ENCODE measurements at places on chromosomes 1 and 21. TPM values are rescaled to one million over a fixed set of nuclear protein-coding genes. Genes with fewer than 3 reads are reported as not detected.

GRCh38 chr1:8357329-8358101 is 39.6 kb downstream of the SLC45A1 start:
- H3K4me1 ChIP-seq, result peaks cover 14% of the 10 kb centered on the region
- DNase-seq, result no peak
- peak overlapping the region; percentile 34 for H3K4me3 ChIP-seq
- H3K27ac ChIP-seq, result no peak overlapping the region
- peaks cover 14% of the 10 kb centered on the region for H3K36me3 ChIP-seq
- no peaks in the 10 kb centered on the region for H3K27me3 ChIP-seq

Gene FABP3
- 14.0 TPM for total RNA-seq

- peak overlapping the region; percentile 91 for H3K27ac ChIP-seq
- no peak for DNase-seq
- H3K4me1 ChIP-seq, result peaks cover 46% of the 10 kb centered on the region
- H3K27me3 ChIP-seq, result no peaks in the 10 kb centered on the region
Measured at GRCh38 chr1:26539722-26540121, 10.2 kb downstream of the RPS6KA1 start.

GRCh38 chr21:41345934-41346685 is 15.7 kb upstream of the MX2 start:
- no peaks in the 10 kb centered on the region for H3K27me3 ChIP-seq
- H3K27ac ChIP-seq, result no peak overlapping the region
- no peaks in the 10 kb centered on the region for H3K4me1 ChIP-seq
- no peak for DNase-seq
- H3K4me3 ChIP-seq, result no peak overlapping the region
- no peaks in the 10 kb centered on the region for H3K36me3 ChIP-seq

DNA sequence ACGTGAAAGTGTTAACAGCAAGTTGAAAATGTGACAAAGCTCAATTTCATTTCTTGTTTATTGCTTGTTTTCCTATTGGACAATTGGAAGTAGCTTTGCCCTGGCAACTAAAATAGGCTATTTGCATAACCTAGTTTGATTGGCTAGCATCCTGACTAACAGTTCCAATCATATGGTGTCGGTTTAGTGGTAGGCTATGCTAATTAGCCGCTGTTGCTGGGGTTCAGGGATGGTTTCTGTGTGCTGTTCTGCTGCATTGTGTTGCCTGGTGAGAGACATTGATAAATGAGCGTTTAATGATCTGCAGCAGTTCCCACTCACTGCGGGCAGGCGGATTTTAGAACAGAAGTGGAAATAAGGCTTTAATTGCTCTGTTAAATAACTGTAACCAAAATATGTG is 68.5 kb downstream of the DYRK1A start:
- no peak overlapping the region for H3K4me3 ChIP-seq
- H3K27ac ChIP-seq, result no peak overlapping the region
- H3K36me3 ChIP-seq, result peaks cover 13% of the 10 kb centered on the region
- peak; percentile 38 for DNase-seq
- H3K4me1 ChIP-seq, result peaks cover 37% of the 10 kb centered on the region
- H3K27me3 ChIP-seq, result no peaks in the 10 kb centered on the region

GRCh38 chr1:213987422-213987926 is 299 bp upstream of the PROX1 start:
- H3K36me3 ChIP-seq, result no peaks in the 10 kb centered on the region
- H3K27me3 ChIP-seq, result peaks cover 94% of the 10 kb centered on the region
- H3K27ac ChIP-seq, result peak overlapping the region; percentile 93
- H3K4me1 ChIP-seq, result peaks cover 64% of the 10 kb centered on the region

Gene TMEM52
- 4.6 TPM for total RNA-seq

- no peak overlapping the region for H3K27ac ChIP-seq
- H3K4me3 ChIP-seq, result no peak overlapping the region
Measured at GRCh38 chr1:59879996-59880505, 46.5 kb downstream of the CYP2J2 start.

- no peak for DNase-seq
- H3K27ac ChIP-seq, result no peak overlapping the region
- no peaks in the 10 kb centered on the region for H3K27me3 ChIP-seq
- H3K36me3 ChIP-seq, result no peaks in the 10 kb centered on the region
Measured at GRCh38 chr1:40299366-40300248, 17.5 kb downstream of the COL9A2 start.

DNA sequence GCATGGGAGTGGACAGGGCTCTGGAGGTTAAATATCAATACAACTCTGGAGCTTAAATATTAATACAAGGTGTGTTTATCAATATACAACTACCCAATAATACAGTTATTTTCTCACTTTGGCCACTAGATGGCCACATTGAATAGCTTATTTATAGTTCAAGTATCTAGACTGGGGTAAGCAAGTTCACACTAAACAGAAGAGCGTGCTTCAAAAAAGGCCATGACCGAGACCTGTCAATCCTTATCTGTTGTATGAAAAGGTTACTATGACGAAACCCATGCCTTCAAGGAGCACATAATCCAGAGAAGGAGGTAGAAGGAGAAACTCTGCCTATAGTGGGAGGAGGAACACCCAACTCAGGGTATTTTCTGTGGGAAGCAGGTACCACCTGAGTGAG is 29.1 kb downstream of the CHML start:
- no peak overlapping the region for H3K4me3 ChIP-seq
- no peaks in the 10 kb centered on the region for H3K36me3 ChIP-seq
- H3K27ac ChIP-seq, result no peak overlapping the region
- H3K4me1 ChIP-seq, result no peaks in the 10 kb centered on the region
- DNase-seq, result no peak

DNA sequence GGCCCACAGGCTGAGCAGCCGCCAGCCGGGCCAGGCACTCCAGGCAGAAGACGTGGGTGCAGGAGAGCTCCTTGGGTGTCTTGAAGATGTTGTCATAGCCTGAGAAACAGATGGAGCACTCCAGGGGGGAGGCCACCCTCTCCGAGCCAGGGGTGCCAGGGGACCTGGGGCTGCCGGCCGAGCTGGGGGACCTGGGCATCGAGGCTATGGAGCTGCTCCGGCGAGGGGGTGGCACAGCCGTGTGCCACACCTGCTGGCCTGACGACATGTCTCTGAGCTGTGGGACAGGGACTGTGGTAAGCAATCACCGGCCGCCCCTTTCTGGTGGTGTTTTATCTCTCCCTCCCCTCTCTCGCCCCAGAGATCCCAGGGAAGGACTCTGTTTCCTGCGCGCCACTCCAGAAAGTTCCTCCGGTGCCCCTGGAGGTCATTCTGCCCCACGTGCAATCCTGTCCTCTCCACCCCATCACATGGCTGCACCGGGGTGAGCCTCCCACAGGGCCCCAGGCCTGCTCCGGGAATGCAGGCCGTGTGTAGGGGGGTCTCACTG is 1.7 kb downstream of the RNF223 start:
- peaks cover 21% of the 10 kb centered on the region for H3K27me3 ChIP-seq
- H3K4me3 ChIP-seq, result no peak overlapping the region
- H3K27ac ChIP-seq, result no peak overlapping the region
- peaks cover 9% of the 10 kb centered on the region for H3K4me1 ChIP-seq
- no peak for DNase-seq

Gene S100A9
- not detected for total RNA-seq

Gene CXADR
- 32.6 TPM for total RNA-seq

- peaks cover 3% of the 10 kb centered on the region for H3K36me3 ChIP-seq
- no peak overlapping the region for H3K4me3 ChIP-seq
Measured at GRCh38 chr1:39322431-39322830, 117.9 kb downstream of the MACF1 start.

DNA sequence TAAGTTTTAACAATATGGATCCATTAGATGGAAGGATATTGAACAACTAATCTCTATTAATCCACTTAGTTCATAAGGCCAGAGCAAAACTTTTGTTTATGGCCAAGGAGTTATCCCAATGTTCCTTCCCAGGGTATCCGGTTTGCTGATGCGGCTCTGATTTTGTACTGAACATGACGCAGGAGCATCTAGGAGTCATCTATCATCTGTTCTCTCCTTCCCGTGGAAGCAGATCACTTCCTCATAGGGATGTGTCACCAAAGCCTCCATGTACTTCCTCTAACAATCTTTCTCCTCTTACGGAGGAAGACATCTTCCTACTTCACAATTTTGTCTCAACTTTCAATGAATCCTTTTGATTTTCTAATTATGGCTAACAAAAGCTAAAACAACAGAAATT is 206.6 kb downstream of the APP start:
- H3K27me3 ChIP-seq, result no peaks in the 10 kb centered on the region
- H3K4me1 ChIP-seq, result peaks cover 6% of the 10 kb centered on the region
- peaks cover 19% of the 10 kb centered on the region for H3K36me3 ChIP-seq
- H3K27ac ChIP-seq, result no peak overlapping the region

DNA sequence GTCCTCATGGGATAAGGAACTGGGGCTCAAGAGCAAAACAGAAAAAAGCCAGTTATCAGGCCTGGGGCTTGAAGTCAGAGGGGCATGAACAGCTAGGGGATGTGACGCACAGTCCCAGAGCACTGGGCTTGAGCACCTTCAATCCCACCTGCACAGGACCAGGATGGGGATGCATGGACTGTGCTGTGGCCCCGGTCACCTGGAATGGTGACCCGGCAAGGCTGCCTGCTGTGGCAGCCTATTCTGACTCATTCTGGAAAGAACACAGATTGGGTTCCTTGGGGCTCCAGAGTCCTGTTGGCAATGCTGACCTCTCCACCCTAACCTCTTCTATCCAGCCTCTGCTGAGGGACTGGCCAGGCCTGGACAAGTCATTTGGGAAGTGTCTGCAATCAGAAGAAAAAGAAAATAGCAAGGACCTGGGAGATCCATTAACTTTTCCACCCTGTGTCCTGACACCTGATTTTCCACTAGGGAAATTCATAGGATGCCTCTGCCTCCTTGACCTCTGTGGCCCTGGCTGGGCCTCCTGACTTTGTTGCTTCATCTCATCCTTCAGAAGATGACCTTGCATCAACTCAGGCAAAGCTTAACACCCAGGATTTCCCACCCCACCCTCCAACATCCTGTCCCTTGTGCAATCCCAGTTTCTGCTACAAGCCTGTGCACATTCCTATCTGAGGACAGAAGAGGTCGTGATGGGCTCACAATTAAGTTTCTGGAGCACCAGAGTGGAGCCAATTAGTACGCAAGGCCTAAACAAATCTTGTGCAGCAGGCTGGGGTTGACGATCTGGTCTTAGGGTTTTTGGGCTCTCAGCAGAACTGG is 17.9 kb upstream of the FMOD start:
- H3K4me3 ChIP-seq, result no peak overlapping the region
- H3K4me1 ChIP-seq, result peaks cover 15% of the 10 kb centered on the region
- H3K27ac ChIP-seq, result no peak overlapping the region
- H3K36me3 ChIP-seq, result no peaks in the 10 kb centered on the region
- H3K27me3 ChIP-seq, result no peaks in the 10 kb centered on the region

Gene SCAMP3
- 75.3 TPM for total RNA-seq

GRCh38 chr1:183910845-183911244 is 105.9 kb downstream of the RGL1 start:
- no peak for DNase-seq
- no peaks in the 10 kb centered on the region for H3K27me3 ChIP-seq
- H3K36me3 ChIP-seq, result peaks cover 35% of the 10 kb centered on the region
- peaks cover 15% of the 10 kb centered on the region for H3K4me1 ChIP-seq
- H3K27ac ChIP-seq, result no peak overlapping the region
- no peak overlapping the region for H3K4me3 ChIP-seq

DNA sequence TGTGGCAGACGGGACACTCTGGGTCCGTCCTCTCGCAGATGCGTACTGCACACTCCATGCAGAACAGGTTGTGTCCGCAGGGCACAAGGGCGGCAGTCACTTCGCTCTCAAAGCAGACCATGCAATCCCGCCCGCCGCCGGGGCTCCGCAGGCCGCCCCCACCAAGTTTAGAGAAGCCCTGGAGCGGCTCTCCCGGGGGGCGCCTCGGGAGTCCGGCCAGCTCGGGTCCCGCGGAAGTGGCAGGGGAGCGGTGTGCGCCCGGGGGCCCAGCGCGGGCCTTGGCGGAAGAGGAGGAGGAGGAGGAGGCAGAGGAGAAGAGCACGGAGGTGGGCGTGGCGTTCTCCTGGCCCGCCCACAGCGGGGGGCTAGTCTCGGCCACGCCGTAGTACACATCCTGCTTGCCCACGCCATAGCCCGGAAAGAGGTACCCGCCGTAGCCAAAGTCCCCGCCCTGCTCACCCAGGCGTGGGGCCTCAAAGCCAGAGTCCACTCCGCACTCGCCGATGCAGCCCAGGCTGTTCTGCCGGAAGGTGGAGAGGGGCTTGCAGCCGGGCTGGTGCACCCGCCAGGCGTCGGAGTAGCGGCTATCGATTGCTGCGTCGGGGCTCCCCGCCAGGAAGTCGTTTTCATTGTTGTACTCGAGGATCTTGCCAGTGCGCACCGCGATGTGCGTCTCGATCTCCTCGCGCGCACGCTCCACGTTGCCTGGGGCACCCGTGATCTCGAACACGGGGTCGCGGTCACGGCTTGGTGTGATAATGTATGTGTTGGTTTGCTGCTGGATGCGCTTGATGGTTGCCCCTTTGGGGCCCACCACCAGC is 5.4 kb downstream of the MEX3A start:
- peak; percentile 36 for DNase-seq
- H3K36me3 ChIP-seq, result peaks cover 30% of the 10 kb centered on the region
- peaks cover 80% of the 10 kb centered on the region for H3K4me1 ChIP-seq
- peak overlapping the region; percentile 100 for H3K4me3 ChIP-seq
- peak overlapping the region; percentile 81 for H3K27ac ChIP-seq
- H3K27me3 ChIP-seq, result no peaks in the 10 kb centered on the region

- DNase-seq, result no peak
- H3K4me3 ChIP-seq, result no peak overlapping the region
- peaks cover 4% of the 10 kb centered on the region for H3K4me1 ChIP-seq
- H3K36me3 ChIP-seq, result no peaks in the 10 kb centered on the region
- peaks cover 5% of the 10 kb centered on the region for H3K27me3 ChIP-seq
Measured at GRCh38 chr1:15345705-15346345, 63.9 kb upstream of the EFHD2 start.

Gene SHE
- 0.19 TPM for total RNA-seq

DNA sequence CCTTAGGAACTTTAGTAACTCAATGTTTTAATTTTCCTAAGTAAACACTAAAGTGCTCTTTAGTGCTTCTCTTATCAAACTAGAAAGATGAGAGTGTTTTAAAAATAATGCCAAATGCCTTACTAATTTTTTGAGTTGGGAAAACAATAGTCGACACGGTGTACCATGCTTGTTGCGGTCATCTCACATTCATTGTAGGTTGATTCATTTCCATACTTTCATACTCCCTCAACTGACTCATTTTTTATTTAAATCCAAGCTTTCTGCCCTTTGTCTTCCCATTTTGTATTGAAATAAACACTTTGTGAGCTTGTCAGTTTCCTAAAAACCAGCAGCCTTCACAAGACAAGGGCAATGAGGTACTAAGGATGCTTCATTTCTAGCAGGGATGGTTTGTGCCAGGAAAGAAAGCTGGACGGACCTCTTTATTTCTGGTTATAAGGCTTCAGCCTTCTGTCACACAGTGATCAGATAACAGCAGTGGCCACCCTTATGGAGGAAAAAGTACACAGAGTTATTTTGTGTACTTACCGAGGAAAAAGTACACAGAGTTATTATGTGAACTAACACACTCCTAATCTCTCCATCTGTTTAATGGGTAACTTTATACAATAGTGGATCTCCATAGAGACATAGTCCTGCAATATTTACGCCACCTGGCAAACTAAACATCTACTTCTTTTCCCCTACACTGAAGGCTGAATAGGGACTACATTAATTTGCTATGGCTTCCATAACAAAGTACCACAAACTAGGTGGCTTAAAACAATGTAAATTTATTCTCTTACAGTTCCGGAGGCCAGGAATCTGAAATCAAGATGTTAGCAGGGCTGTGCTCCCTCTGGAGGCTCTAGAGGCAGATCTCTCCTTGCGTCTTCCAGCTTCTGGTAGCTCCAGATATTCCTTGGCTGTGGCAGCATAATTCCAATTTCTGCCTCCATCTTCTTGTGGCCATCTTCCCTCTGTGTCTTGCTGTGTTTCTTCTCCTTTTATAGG is 13.0 kb upstream of the CCDC190 start:
- peaks cover 12% of the 10 kb centered on the region for H3K36me3 ChIP-seq
- no peak overlapping the region for H3K27ac ChIP-seq
- H3K4me1 ChIP-seq, result no peaks in the 10 kb centered on the region
- no peak for DNase-seq
- H3K27me3 ChIP-seq, result peaks cover 26% of the 10 kb centered on the region
